ENCODE measurements at places on chromosomes 4 and X. TPM values are rescaled to one million over a fixed set of nuclear protein-coding genes. Genes with fewer than 3 reads are reported as not detected.
A peak's percentile ranks its signal among the peaks of the same experiment; 100 is the strongest.

MED12 gene
- total RNA-seq: 24.9 TPM

LRPAP1 gene
- 201 TPM for total RNA-seq

SH3D19 gene
- 186 TPM for total RNA-seq

SCML1 gene
- 8.3 TPM for total RNA-seq

DNA sequence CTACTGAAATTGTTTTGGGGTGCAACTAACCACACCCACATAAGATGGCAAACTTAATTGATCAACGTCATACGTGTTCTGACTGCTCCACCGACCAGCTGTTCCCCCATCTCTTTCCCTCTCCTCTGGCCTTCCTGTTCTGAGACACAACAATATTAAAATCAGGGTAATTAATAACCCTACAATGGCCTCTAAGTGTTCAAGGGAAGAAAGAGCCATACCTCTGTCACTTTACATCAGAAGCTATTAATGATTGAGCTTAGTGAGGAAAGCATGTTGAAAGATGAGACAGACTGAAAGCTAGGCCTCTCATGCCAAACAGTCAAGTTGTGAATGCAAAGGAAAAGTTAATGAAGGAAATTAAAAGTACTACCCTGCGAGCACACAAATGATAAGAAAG lies 173.9 kb upstream of the FTHL17 start:
- H3K4me3 ChIP-seq: no peak overlapping the region
- no peak overlapping the region for H3K27ac ChIP-seq
- DNase-seq: no peak
- H3K4me1 ChIP-seq: no peaks in the 10 kb centered on the region

- H3K27me3 ChIP-seq: no peaks in the 10 kb centered on the region
- no peaks in the 10 kb centered on the region for H3K36me3 ChIP-seq
- H3K27ac ChIP-seq: no peak overlapping the region
- H3K4me3 ChIP-seq: no peak overlapping the region
Observed at GRCh38 chrX:38627683-38628082, 66.3 kb downstream of the TSPAN7 start.

- no peaks in the 10 kb centered on the region for H3K36me3 ChIP-seq
- H3K4me1 ChIP-seq: no peaks in the 10 kb centered on the region
- H3K27me3 ChIP-seq: no peaks in the 10 kb centered on the region
- no peak overlapping the region for H3K27ac ChIP-seq
Observed at GRCh38 chr4:4401036-4401435, 14.1 kb downstream of the NSG1 start.

- no peak overlapping the region for H3K27ac ChIP-seq
- no peaks in the 10 kb centered on the region for H3K36me3 ChIP-seq
- H3K27me3 ChIP-seq: no peaks in the 10 kb centered on the region
- no peak overlapping the region for H3K4me3 ChIP-seq
Observed at GRCh38 chr4:188316391-188316790, 177.2 kb downstream of the TRIML1 start.

DNA sequence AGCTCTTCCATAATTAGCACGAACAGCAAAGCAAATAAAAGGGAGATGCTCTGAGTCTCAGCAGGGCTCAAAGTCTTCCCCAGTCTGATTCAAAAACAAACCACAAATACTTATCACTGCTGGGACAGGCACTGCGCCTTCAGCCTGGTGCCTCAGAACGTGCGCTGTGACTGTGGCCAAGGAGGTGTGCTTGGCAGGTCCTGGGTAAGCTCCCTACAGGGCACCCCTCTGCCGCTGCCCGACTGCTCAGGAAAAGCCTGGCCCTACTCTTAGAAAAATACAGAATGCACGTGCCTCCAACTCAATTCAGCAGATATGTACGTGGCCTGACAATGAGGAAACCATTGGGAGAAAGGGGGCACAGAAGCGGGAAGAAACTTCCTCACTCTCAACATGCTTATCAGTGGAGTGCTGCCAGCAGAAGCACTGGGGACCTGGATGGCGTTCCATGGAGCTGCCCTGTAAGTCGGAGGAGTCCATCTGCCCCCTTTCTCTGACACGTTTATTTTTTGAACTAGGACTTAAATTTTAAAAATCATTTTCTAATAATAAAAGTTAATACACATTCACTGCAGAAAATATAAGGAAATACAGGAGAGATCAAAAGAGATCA lies 86.8 kb downstream of the GATB start:
- no peak for DNase-seq
- peak overlapping the region; percentile 61 for H3K27ac ChIP-seq
- no peaks in the 10 kb centered on the region for H3K36me3 ChIP-seq
- peaks cover 25% of the 10 kb centered on the region for H3K4me1 ChIP-seq

DNA sequence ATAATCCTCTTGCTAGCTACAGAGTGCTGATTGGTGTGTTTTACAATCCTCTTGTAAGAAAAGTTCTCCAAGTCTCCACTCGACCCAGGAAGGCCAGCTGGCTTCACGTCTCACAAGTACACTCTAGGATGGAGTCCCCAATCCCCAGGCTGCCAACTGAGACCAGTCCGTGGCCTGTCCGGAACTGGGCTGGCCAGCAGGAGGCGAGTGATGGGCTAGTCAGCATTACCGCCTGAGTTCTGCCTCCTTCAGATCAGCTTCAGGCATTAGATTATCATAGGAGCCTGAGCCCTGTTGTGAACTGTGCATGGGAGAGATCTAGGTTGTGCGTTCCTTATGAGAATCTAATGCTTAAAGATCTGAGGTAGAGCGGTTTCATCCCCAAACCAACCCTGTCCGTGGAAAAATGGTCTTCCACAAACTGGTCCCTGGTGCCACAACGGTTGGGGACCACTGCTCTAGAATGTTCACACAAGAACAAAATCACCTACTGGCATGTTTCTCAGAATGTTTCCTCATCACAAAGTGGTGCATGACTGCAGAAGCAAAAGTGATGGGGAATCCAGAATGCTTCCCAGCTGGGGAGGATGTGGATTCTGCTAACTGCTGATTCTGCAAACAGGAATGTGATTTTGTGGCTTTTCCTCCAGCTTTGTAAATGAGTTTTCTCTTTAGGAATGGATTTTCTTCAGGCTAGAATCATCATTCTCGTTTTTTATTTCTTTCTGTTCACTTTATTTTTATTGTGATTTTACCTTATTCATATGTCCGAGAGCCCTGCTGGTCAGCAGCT lies 40.9 kb downstream of the SEPTIN11 start:
- no peaks in the 10 kb centered on the region for H3K27me3 ChIP-seq
- DNase-seq: no peak
- no peaks in the 10 kb centered on the region for H3K36me3 ChIP-seq
- H3K27ac ChIP-seq: no peak overlapping the region

- no peak overlapping the region for H3K27ac ChIP-seq
- no peak for DNase-seq
- no peaks in the 10 kb centered on the region for H3K4me1 ChIP-seq
- H3K4me3 ChIP-seq: no peak overlapping the region
- H3K36me3 ChIP-seq: no peaks in the 10 kb centered on the region
- no peaks in the 10 kb centered on the region for H3K27me3 ChIP-seq
Observed at GRCh38 chr4:114211556-114211955, 232.1 kb upstream of the ARSJ start.

DNA sequence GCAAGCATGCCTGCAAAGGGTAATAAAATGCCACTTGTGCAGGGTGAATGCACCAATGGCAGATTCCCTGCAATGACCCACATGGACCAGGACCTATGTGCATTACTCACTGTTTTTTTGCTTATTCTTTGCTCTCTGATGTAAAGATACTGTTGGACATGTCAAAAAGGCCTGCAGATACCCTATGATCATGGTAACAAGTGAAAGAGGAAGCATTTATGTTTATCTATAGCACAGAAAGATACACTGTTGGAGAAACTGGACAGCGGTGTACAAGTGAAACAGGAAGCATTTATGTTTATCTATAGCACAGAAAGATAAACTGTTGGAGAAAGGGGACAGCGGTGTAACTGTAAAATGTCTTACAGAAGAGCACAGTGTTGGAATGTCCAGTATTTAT lies 127.5 kb downstream of the PAPSS1 start:
- H3K4me1 ChIP-seq: no peaks in the 10 kb centered on the region
- no peak overlapping the region for H3K4me3 ChIP-seq
- no peak overlapping the region for H3K27ac ChIP-seq
- no peaks in the 10 kb centered on the region for H3K27me3 ChIP-seq

All from esophagus muscularis mucosa (tissue), 4 donors.